Upper lobe of right lung (tissue), 1 donor: ENCODE measurements at places on chromosomes 1 and 21. TPM values are rescaled to one million over a fixed set of nuclear protein-coding genes. Genes with fewer than 3 reads are reported as not detected.

Gene LRP8
- 11.6 TPM for total RNA-seq

GRCh38 chr1:87044424-87044823 is 130.0 kb downstream of the HS2ST1 start:
- no peak overlapping the region for H3K27ac ChIP-seq
- H3K4me3 ChIP-seq, result no peak overlapping the region
- H3K4me1 ChIP-seq, result no peaks in the 10 kb centered on the region
- H3K27me3 ChIP-seq, result no peaks in the 10 kb centered on the region
- no peak for DNase-seq
- no peaks in the 10 kb centered on the region for H3K36me3 ChIP-seq

- DNase-seq, result no peak
- no peak overlapping the region for H3K4me3 ChIP-seq
- H3K27ac ChIP-seq, result no peak overlapping the region
- no peaks in the 10 kb centered on the region for H3K36me3 ChIP-seq
- no peaks in the 10 kb centered on the region for H3K4me1 ChIP-seq
Measured at GRCh38 chr21:43825242-43825935, 36.0 kb downstream of the RRP1 start.

DNA sequence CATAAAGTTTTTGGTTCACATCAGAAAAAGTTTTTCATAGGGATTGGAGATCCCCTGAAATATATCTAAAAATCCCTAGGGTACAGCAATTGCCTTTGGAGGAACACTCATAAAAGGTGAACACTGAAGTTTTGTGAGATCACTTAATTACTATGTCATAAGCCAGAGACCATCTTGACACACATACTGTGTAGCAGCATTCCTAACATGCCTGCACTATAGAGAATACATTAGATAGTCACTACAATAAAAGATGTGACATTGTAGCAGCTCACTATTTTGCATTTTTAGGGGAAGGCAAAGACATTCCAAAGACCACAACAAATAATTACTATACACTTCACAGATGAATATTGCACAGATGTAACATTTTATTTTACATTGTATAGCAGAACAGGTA is 779.9 kb downstream of the KCNT2 start:
- no peak overlapping the region for H3K27ac ChIP-seq

GRCh38 chr1:43924516-43924915 is 9.1 kb upstream of the ARTN start:
- H3K27ac ChIP-seq, result no peak overlapping the region
- H3K4me1 ChIP-seq, result no peaks in the 10 kb centered on the region
- no peak overlapping the region for H3K4me3 ChIP-seq
- no peaks in the 10 kb centered on the region for H3K36me3 ChIP-seq

GRCh38 chr1:210123383-210123782 is 109.2 kb upstream of the SERTAD4 start:
- H3K4me1 ChIP-seq, result no peaks in the 10 kb centered on the region
- no peak overlapping the region for H3K4me3 ChIP-seq
- H3K27ac ChIP-seq, result no peak overlapping the region
- no peak for DNase-seq

DNA sequence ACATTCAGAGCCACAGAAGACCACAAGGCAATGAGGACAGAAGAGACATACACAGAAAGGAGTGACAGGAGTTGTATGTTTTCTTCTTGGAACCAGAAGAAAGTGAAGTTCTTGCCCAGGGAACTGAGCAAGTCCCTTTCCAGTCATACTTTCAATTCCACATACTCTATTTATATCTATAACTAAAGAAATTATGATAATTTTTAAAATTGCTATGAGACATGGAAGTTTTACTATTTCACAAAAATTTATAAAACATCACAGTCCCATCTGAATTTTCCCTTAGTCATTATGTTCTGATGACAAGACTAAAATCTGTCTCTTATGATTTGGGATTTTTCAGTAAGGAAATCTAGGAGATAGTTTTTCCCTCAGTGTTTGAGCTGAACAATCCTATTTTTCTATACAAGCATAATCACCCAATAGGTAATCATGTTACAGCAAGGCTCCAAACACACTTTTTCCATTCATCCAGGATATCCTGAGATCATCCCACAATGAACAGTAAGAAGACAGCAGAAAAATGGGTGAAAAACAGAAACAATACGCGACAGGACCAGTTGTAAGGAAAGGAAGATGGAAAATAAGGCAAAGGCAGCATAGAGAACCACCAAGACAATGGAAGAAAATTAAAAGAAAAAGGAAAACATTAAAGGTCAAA is 154.6 kb downstream of the VAV3 start:
- no peak overlapping the region for H3K27ac ChIP-seq
- DNase-seq, result no peak
- no peaks in the 10 kb centered on the region for H3K27me3 ChIP-seq
- H3K36me3 ChIP-seq, result no peaks in the 10 kb centered on the region

GRCh38 chr1:226702957-226703831 is 35.9 kb downstream of the ITPKB start:
- H3K4me3 ChIP-seq, result peak overlapping the region; percentile 79
- H3K27me3 ChIP-seq, result no peaks in the 10 kb centered on the region
- peaks cover 26% of the 10 kb centered on the region for H3K4me1 ChIP-seq
- H3K36me3 ChIP-seq, result peaks cover 12% of the 10 kb centered on the region

DNA sequence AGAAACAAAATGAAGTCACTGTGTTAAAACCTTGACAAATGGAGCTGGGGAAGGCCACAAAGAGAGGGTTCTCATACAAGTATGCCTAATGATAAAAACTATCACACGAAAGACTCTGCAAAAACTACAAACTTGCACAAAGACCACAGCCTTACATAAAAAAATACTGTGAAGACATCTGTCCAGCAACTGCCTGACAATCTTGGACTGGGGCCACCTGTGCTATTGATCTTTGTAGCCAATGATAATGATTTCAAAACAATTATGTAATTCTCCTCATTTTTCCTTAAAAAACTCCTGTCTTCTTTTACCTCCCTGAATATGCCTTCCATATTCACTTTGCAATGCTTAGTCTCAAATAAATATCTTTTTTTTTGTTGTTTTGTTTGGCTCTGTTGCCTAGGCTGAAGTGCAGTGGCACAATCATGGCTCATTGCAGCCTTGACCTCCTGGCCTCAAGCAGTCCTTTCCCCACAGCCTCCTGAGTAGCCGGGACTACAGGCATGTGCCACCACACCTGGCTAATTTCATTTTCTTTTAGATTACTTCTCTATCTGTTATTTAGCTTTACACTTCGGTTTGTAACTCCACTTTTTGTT is 79.4 kb upstream of the RHOU start:
- no peak overlapping the region for H3K4me3 ChIP-seq
- H3K36me3 ChIP-seq, result no peaks in the 10 kb centered on the region
- DNase-seq, result no peak
- no peaks in the 10 kb centered on the region for H3K4me1 ChIP-seq
- no peak overlapping the region for H3K27ac ChIP-seq
- peaks cover 38% of the 10 kb centered on the region for H3K27me3 ChIP-seq
